NCI-H2081 (cell line): ENCODE measurements at places on chromosomes 1 and 21.
A peak's percentile ranks its signal among the peaks of the same experiment; 100 is the strongest.

- no peak for DNase-seq
These were observed at the start of gene CBR3 for GRCh38 chr21:36134803-36135390. Gene CBR3, plus strand, starts transcription at chr21:36135079. Its CDS starts 114 bp downstream, at chr21:36135193.

GRCh38 chr1:228792601-228793000 is 57.3 kb downstream of the RHOU start:
- DNase-seq, result no peak

GRCh38 chr1:74334147-74334546 is 99.0 kb downstream of the TNNI3K start:
- DNase-seq, result no peak

DNA sequence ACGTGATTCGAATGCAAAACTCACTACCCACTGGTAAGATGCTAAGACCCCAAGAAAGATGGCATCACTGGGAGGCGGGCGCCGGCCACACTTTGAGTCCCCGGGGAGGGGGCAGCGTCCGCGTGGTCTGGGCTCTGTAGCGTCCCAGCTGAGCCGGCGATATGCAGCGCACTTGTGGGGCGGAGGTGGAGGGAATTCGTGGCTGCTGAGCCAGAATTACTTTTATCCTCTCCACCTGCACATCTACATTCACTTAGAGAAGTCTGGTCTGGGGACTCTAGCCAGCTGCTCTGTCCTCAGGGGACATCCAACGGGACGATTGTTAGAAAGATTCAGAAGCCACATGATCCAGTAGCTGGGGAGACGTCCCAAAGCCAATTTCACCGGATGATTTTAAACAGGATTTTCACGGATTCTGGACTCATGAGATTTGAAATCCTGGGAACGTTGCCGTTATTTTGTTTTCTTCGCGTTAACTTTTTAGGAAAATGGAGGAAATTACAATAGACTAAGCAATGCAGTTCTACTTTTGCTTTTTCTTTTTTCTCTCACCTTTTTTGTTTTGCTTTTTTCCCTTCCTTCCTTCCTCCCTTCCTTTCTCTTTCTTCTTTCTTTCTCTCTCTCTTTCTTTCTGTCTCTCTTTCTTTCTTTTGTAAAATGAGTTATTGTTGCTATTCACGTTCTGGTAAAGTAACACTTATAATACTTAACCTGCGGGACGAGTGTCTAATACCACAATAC is 1.3 kb downstream of the JAM2 start:
- DNase-seq, result no peak

GRCh38 chr1:150621497-150622302 is 7.7 kb downstream of the ENSA start:
- DNase-seq, result peak; percentile 44

- no peak for DNase-seq
These were observed 12.3 kb upstream of the CTNNBIP1 start for GRCh38 chr1:9922342-9922741.

DNA sequence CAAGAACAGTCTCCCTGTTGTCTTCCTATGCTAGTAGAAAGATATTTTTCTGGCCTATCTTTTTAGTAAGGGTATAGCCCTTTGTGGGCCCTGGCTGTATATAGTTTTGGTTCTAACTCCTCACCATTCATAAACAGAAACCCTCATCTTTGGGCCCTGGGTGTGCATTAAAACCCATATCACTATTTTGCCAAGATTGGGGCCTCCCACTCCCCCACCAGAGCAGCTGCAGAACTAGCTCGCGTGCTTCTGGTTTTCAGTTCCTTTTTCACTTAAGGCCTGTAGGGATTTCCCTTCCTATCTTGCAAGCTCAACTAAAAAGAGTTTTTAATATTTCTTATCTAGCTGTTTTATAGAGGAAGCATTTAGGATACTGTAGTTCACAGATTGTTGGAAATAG is 106.4 kb downstream of the RGL1 start:
- no peak for DNase-seq

- DNase-seq, result no peak
These were observed 89.9 kb upstream of the TMPRSS2 start for GRCh38 chr21:41597811-41598231.

GRCh38 chr1:51311826-51312225 is 18.5 kb downstream of the TTC39A start:
- DNase-seq, result no peak

DNA sequence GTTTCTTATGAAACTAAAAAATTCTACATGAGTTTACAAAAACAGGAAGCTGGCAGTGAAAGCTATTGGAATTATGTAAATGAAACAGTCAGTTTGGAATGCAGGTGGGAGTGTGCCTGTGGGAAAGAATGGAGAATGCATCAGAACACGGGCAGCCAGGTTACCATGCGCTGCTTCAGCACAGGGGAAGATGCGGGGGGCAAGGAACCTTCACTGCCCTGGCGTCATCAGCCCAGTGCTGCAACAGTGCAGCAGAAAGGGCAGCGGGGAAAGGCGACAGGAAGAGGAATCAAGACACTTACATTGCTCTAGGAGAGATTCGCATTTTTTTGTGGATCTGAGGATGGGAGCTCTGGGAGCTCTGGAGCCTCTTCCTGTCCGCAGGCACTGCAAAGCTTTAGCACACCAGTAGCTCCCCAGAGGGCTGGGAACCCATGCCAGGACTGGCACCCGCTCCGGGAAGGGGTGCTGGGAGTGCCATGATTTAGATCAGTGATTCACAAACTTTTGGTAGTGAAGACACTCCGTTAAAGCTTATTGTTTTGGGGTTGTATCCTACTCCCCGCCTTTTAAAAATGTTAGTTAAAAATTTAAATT is 64.1 kb upstream of the WDR26 start:
- no peak for DNase-seq

DNA sequence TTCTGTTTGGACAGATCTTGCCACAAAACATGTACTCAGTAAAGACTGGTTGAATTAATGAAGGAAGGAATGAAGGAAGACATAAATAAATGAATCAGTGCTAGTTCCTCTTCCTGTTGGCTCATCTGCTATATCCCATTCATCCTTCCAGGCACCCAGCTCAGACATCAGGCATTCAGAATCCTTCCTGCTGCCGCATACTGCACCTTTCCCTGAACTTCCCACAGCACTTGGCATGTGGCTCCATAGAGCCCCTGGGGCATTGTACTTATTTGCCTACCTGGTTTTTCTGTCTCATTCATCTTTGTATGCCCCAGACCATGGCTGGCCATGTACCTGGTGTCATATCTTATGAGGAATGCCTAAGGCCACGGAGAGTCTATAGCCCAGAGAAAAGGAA is 34.4 kb upstream of the ZNF648 start:
- no peak for DNase-seq
